ENCODE measurements at places on chromosomes 2 and 18.
A peak's percentile ranks its signal among the peaks of the same experiment; 100 is the strongest.

GRCh38 chr18:77147418-77147852 is 14.9 kb upstream of the MBP start:
- DNase-seq: no peak

DNA sequence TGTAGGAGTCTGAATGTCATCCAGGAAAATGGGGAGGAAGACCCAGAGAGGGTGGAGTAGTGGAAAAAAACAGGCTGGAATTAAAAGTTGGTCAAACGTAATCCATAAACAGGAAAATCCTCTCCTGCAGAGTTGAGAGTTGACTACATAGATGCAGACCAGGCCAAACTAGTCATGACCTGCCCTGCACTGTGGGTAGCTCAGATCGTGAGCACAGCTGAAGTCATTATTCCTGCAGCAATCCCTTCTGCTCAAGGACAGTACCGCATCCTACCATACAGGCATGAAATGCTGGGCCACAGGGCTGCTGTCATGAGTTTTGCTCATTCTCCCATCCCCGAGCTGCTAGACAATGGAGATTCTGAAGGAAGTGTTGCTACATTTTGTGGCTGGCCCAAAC is 352.2 kb downstream of the EN1 start:
- no peak for DNase-seq

GRCh38 chr2:14306268-14306861 is 326.2 kb upstream of the LRATD1 start:
- no peak for DNase-seq

DNA sequence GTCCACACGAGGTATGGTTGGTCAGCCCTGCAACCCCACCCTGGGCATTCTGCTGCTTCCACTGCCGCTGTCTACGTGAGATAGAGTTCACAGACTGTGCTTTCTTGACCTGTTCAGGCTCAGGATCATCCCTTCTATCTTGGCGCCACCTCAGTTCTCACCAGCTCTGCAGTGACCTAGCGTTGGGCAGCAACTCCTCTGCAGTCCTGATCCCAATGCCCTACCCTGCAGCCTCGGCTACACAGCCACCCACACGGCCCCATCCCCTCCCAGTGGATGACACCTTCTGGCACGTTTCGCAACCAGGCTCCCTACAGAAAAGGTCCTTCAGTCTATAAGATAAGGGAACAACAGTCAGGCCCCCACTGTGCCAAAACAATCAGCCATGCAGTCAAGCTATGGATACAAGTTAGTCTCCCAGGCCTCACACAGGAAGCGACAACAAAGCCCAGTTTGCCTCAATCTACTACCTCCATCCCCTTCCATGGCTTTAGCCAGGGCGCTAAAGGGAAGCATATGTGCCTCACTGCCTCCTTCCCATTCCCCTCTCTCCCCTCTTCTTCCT is 317.9 kb upstream of the PKDCC start:
- DNase-seq: no peak

DNA sequence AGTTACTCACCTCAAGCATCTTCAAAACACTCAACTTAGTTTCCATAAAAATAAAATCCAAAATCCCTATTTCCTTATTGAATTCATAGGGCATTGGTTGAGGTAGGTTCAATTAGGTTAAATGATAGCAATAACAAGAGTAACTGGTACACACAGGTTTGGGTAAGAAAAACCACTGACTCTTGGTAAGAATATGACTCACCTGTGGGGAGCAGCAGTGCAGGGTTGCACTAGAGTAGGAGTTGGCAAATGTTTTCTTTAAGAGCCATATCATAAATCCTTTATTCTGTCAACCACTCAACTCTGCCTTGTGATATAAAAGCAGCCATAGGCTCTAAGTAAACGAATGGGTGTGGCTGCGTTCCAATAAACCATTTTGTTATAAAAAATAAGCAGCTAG is 71.4 kb upstream of the CDH20 start:
- DNase-seq: no peak

DNA sequence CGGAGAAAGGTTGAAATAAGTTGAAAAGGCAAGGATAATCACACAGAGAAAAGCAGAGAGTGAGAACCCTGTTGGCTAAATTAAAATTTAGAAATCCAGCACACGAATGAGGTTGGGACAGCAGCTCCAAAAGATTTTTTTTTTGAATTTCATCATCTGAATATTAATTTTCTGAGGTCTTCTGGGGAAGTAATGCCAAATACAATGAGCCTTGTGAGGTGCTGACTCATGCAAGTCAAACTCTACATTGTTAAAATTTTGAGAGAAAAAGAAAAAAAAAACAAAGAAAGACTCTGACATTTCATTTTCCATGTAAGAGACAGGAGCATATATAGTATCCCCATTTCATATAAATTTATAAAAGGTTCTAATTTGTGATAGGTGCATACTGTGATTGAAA is 614.2 kb upstream of the CDH2 start:
- DNase-seq: no peak

GRCh38 chr2:176130147-176130956 is 847 bp downstream of the HOXD8 start:
- no peak for DNase-seq

- DNase-seq: no peak
These were observed 68.7 kb downstream of the STK39 start for GRCh38 chr2:168178520-168179324.

GRCh38 chr2:136327162-136327852 is 209.4 kb upstream of the CXCR4 start:
- peak; percentile 67 for DNase-seq
